Adrenal gland (tissue), 19 donors: ENCODE measurements at places on chromosomes 2 and 18. TPM values are rescaled to one million over a fixed set of nuclear protein-coding genes. Genes with fewer than 3 reads are reported as not detected.

GRCh38 chr2:131038258-131039100, 54.8 kb downstream of the FAM168B start:
- no peak for DNase-seq

GRCh38 chr2:2229626-2230432, 101.2 kb downstream of the MYT1L start:
- DNase-seq, result no peak

DNA sequence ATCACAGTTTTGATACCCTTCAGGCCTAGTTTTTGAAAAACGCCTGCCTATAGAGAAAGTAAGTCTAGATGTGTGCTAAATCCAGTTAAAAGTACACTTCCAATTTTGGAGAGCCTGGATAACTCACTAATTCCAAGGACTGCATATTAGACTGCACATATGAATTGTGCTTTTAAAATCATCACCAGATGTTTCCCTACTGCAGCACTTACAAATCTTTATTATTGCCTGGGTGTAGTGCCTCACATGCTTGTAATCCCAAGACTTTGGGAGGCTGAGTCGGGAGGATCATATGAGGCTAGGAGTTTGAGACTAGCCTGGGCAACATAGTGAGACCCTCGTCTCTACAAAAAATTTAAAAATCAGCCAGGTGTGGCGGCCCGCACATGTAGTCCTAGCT, 35.9 kb upstream of the HTR2B start:
- DNase-seq, result no peak

GRCh38 chr2:85727798-85728197, 26.0 kb upstream of the ATOH8 start:
- no peak for DNase-seq

DNA sequence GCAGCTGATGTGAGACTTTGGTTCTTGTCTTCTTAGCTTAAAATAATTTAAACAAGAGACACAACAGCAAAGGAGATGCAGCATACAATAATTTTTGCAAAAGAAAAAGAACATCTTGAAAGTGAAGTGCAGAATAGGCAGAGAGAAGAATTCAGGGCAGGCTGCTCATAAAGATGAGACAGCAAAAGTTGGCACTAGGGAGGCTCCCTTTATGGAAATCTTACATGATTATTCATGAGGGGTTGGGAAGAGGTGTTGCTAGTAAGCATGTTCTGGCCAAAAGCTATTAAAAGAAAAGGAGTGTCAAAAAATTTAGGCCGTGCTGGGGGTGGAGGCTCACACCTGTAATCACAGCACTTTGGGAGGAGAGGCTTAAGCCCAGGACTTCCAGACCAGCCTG, 4.2 kb upstream of the ALPP start:
- DNase-seq, result no peak

DNA sequence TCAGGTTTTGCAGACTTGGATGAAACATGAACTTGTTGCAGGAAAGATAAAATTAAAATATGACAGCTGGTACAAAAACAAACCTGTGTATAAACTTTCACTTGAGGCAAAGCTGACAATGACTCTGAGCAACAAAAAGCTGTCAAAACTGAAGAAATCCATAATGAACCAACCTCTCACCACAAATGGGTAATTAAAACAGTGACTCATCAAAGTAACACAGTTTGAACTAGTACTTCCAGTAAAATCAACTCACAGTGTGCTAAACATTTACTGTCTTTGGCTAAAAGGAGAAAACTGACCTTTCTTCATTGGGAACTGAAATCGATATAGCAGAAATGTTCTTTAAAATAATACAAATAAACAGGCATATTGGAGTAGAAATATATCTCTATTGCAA, 209.7 kb downstream of the WDPCP start:
- DNase-seq, result no peak

Gene FIGN
- total RNA-seq, result 1.1 TPM

DNA sequence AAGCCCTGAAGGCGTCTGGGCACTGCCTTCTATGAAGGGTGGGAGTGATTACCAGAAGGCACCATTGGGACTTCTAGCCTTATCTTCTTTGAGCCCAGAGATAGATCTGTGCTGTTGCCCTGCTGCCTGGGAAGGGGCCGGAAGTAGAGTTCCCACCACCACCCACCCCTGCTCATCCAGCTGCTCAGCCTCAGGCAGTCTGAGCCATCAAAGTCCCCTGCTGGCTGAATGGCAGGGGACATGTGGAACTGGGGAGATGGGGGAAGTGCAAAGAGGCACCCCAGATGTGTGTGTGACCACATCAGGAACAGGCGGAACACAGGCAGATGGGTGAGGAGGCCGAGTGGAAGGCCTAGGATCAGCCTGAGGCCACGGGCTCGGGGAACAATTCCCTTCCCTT, 3.3 kb upstream of the WNT10A start:
- no peak for DNase-seq

DNA sequence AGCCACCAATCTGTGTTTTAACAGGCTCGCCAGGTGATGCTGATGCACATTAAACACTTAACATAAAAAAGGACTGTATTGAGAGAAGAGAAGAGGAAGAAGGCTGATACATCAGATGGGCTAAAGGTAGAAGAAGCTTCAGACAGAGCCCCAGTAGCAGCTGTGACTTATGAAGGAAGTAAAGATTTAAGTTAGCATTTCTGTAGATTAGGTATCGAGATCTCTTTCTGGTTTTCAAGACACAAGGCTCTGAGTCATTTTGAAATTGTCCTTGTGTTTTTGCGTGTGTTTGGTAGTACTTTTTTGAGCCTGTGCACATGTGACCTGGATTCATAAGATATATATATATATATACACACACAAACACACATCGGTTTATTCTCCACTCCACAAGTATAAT, 40.6 kb upstream of the GCFC2 start:
- no peak for DNase-seq

Gene TEKT4
- not detected for total RNA-seq

DNA sequence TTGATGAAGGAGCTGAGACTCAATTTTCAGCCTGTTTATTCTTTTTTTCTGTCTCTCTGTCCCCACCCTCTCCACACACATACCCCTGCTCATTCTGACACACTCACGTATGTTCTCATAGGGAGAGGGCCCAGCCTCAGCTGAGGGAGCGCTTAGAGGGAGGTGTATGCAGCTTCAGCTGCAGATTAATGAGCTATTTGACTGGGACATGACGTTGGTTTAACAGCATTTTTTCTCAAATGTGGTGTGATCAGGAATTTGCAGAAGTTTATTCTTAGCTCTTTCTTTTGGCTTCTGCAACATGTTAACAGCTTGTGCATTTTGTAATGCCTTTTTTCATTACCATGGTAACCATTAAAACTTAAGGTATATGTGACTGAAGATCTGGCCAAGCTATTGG, 1547.1 kb upstream of the PIK3C3 start:
- DNase-seq, result no peak

- peak; percentile 81 for DNase-seq
Observed at GRCh38 chr2:235135990-235136561, 184.3 kb downstream of the SH3BP4 start.

GRCh38 chr2:184444623-184445223, 153.6 kb upstream of the ZNF804A start:
- DNase-seq, result no peak

Gene GKN1
- total RNA-seq, result 0.31 TPM

- DNase-seq, result no peak
Observed at GRCh38 chr2:23500836-23501235, 115.9 kb downstream of the KLHL29 start.

- DNase-seq, result no peak
Observed at GRCh38 chr18:69186162-69186561, 214.5 kb upstream of the DOK6 start.

DNA sequence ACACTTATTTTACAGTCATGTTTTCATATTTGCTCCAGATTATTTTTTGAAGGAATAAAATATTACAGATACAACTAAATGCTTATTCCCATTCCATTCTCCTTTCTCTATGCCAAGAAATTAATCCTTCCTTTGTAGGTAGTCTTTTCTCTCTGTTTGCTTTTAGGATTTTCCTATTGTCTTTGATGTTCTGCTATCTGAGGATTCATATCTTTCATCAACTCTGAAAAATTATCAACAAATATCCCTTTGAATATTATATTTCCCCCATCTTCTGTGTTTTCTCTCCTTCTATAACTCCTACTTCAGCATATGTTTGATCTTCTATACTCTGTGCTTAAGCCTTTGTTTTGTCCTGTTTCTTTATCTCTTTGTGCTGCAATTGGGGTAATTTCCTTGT, 260.4 kb upstream of the RBMS1 start:
- DNase-seq, result no peak

GRCh38 chr2:229223107-229223506, 48.0 kb downstream of the PID1 start:
- no peak for DNase-seq

DNA sequence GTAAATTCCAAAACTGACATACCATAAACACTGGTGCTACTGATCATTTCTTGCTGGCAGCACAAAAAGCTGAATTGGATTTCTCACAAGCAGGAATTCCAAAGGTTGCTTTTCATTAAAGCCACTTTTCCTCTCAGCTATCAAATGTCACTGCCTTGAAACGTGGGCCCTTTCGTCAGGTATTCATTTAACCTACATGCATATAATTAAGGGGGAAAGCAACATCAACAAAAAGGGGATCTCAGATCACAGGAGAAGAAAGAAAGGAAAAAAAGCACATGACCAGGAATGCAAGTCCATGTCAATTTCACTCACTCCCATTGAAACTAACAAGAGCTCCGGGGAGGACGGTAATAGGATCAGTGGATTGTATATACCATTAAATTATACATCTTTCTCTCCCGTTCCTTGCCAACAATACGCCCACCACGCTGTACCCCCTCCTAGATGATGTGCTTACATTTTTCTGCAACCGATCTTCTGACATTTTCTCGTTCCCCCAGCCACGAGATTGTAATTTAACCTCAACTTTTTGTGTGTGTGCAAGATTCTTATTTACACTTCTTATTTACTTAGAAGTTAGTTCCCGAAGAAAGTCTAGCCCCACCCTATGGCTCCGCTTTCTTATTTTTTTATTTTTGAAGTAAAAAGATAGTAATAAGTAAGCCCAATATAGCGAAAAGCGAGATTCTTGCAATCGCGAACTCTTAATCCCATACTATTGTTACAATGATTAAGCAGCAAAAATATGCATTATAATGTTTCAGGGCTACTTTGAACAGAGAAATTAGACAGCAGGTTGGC, 725 bp downstream of the FIGN start:
- no peak for DNase-seq

Gene KLHL41
- total RNA-seq, result 1.6 TPM

- DNase-seq, result no peak
Observed at GRCh38 chr18:59275406-59275949, 2.2 kb upstream of the RAX start.

GRCh38 chr2:182004945-182005520, 19.4 kb downstream of the PPP1R1C start:
- DNase-seq, result no peak

GRCh38 chr2:101199251-101199791, 48.1 kb upstream of the TBC1D8 start:
- no peak for DNase-seq

Gene EML4
- total RNA-seq, result 64.0 TPM

GRCh38 chr2:241298673-241299072, 16.8 kb downstream of the HDLBP start:
- DNase-seq, result no peak

GRCh38 chr2:19357402-19358241, 801 bp downstream of the OSR1 start:
- no peak for DNase-seq

Gene WBP1
- 173 TPM for total RNA-seq

- no peak for DNase-seq
Observed at GRCh38 chr18:21743166-21743832, 2.7 kb downstream of the MIB1 start.

DNA sequence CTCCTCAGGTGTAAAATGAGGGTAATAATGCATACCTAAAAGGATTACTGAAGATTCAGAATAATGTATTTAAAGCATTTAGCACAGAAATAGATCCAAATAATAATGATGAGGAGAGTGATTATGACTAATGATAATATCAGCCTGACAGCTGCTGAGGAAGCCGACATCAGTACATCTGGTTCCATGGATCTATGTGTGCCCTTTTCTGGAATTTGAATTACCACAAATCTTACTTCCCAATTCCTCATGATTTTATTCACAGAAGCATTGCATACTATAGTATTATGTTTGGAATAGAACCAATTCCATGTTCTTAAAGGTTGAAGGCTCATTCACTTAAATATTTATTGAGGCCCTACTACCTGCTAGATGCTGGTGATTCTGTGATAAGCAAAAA, 248.9 kb upstream of the THUMPD2 start:
- DNase-seq, result no peak

GRCh38 chr2:1550658-1551316, 137.5 kb downstream of the TPO start:
- peak; percentile 63 for DNase-seq

- no peak for DNase-seq
Observed at GRCh38 chr2:11540996-11541692, 7.3 kb downstream of the GREB1 start.

DNA sequence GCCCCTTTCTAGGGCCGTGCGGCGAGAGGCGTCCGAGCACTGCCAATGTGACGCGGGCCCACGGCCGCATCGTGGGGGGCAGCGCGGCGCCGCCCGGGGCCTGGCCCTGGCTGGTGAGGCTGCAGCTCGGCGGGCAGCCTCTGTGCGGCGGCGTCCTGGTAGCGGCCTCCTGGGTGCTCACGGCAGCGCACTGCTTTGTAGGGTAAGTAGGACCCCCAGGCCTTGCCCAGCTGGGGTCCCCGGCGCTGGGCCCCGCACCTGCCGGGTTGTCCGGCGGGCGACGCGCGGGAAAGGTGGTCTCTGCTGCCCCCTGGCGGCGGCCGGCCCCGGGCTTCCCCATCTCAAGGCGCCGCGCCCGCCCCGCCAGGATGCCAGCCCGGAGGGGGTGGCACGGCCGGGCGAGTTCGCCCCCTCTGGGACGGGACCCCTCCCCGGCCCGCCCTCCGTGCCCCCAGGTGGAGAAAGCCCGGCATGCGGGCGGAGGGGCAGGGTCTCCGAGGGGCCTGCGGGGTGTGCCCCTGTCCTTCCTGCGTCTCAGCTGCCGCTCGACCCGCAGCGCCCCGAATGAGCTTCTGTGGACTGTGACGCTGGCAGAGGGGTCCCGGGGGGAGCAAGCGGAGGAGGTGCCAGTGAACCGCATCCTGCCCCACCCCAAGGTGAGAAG, 1.9 kb downstream of the PRSS56 start:
- peak; percentile 66 for DNase-seq

DNA sequence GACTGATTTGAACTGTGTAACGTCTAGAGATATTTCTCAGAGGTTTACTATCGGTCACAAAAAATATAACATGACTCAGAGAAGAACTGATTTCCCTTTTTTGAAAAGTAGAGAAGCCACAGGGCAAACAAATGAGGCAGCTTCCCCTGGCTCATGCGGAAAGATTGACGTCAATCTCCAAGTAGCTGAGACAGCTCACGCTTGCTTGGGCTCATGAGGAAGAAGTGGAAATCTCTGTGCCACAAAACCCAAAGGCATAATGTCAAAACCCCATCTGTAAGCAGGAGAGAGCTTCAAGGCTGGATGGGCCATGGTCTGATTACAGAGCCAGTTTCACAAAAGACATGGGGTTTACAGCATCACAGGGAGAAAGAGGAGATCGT, 188.1 kb downstream of the ARL4C start:
- DNase-seq, result no peak

- no peak for DNase-seq
Observed at GRCh38 chr2:146873646-146874259, 971.1 kb upstream of the ACVR2A start.

- no peak for DNase-seq
Observed at GRCh38 chr18:41121116-41121826, 833.8 kb upstream of the PIK3C3 start.
